ENCODE measurements at places on chromosomes 2 and 18.

DNA sequence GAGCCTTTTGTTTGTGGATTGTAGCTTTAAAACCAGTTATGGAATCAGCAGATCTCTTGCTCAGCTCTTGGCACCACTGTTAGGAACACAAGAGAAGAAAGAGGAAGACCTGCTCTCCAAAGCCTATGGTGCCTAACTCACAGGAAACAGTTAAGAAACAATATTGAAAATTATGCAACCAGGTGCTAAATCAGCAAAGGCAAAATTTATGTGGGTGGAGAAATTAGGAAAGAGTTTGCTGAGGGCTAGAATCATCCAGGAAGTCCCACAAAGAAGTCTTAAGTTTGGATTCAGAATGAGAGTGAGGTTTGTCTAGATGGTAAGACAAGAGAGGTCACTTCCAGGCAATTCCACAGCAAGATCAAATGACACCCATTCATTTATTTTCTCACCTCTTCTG, 49.4 kb downstream of the AOX1 start:
- DNase-seq, result no peak

- no peak for DNase-seq
Observed at GRCh38 chr2:70981866-70982810, 3.7 kb downstream of the ANKRD53 start.

DNA sequence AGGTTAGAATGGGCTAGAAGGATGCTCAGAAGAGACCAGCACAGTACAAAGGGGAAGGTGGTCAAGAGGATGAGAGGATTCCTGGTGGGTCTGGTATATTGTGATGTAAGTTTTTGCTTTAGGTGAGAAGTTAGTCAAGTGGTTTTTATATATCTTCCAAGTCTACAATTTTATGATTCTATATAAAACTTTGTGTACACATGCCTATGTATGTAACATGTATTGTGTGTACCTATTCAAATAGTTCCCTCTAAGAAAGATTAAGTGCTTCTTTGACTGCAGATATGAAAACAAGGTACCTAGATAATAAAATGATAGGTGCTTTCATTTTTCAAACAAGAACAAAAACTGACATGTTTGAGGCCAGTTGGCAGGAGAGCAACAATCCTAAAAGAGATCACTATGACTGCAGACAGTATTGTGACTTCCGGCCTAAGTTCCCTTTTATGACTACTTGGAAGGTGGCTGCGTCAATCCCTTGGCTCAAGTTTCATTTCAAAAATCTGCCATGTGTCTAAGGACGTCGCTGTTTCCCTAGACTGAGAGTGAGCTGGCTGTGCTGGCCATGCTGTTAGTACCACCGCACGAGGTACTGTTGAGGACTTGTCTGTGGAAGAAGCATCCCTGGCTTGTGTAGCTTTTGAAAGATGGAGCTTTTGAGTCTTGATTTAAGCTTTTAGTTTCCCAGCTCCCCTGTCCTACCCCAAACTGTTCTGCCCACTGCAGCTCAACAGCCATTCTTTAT, 123.1 kb downstream of the PRPF40A start:
- no peak for DNase-seq

DNA sequence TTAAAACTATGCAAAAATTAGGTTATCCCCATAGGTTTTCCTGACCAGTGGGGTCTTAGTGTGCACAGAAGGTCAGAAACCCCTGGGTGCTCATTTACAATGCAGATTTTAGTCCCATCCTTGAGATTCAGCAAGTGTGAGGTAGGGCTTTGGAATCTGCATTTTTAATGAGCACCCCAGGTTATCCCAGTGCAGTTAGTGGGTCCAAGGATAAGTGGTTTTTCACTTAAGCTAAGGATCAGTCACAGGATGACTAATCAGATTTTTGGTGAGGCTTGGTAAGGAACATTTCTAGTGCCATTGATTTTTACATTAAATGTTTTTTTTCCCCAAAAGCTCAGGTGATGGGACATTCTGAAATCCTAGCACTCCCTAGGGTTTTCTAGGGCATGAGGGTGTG, 50.7 kb upstream of the MGAT5 start:
- no peak for DNase-seq

- DNase-seq, result no peak
Observed at GRCh38 chr2:188203776-188204175, 87.9 kb upstream of the GULP1 start.
